Left forelimb (tissue), 1 donor: ENCODE measurements at places on chromosomes 16 and 17.

DNA sequence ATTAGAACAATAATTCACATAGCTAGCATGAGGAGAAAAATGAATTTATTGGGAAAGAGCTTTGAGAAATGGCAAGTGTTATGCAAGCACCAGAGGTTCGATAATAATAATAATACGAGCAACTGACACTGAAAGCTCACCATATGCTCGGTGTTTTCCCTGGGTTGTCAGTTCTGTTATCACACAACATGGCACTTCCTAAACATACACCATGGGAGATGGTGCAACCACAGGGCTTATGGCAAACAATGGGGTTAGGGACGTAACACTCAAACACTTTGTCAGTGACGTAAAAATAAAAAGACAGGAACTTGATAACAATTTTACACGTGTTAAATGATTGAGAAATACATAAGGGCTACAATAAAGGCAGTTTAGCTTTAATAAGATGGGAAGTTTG, 23.7 kb downstream of the OR1D5 start:
- no peak for DNase-seq

DNA sequence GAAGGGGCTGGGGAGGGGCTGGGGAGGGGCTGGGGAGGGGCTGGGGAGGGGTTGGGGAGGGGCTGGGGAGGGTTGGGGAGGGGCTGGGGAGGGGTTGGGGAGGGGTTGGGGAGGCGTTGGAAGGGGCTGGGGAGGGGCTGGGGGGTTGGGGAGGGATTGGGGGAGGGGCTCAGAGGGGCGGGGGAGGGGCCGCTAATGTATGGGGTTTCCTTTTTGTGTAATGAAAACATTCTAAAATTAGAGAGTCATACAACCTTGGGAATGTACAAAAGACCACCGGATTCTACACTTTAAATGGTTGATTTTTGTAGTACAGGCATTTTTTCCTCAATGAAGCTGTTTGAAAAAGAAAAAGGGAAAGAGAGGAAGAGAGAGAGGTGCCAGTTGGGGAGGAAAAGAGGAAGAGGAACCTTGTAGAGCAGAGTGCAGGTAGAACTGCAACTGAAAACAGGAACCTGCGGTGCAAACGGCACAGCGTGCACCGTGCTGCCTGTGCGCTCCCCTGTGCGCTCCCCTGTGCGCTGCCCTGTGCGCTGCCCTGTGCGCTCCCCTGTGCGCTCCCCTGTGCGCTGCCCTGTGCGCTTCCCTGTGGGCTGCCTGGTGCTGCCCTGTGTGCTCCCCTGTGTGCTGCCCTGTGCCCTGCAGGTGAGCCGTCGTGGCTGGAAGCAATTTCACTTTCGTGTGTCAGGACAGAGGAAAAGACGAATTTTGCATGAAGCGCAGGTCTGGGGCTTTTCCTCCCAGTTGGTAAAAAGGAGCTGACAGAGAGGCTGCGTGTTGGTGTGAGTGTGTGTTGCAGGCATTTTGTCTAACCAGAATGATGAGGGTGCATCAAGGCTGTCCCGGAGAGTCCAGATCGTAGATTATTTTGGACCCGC, 40.8 kb downstream of the METRNL start:
- DNase-seq: no peak

DNA sequence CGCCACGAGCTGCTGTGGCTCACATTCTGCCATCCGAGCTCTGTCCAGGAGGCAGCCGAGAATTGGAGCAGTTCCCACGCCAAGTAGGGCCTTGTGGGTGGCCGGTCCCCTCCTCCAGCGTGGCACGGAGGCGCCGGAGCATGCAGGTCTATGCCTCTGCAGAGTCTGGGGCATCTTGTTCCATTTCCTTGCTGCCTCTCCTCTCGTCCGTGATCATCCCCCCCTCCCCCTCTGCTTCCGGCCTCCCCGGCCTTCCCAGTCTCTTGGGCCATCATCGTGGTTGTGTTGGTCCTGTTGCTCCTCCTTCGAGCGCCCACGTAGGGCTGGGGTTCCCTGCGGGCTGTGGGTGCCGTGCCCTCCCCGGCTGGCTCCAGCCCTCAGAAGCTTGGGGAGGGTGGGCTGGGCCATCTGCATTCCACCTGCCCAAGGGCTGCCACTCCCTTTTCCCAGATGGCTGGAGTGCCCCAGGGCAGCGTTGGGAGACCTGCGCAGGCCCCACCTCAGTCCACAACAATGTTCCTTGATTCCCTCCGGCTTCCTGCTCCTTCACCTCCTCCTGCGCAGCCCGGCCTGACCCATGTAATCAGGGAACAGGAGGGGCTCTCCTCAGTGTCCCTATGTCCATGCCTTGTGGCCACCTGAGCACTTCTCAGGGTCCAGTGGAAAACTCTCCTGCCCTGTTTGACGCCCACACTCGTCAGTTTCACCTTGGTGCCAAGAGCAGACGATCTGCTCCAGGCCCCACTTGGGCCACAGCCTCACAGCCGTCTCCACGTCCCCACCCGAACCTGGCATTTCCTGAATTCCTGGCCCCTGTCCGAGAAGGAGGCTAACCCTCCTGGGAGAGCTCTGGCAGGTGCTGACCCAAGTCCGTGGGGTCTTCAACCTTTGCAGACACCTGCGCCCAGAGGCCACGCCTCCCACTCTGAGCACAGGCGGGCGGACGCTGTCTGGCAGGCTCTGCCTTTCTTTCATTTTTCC, 37.1 kb downstream of the BAIAP2 start:
- DNase-seq: no peak

DNA sequence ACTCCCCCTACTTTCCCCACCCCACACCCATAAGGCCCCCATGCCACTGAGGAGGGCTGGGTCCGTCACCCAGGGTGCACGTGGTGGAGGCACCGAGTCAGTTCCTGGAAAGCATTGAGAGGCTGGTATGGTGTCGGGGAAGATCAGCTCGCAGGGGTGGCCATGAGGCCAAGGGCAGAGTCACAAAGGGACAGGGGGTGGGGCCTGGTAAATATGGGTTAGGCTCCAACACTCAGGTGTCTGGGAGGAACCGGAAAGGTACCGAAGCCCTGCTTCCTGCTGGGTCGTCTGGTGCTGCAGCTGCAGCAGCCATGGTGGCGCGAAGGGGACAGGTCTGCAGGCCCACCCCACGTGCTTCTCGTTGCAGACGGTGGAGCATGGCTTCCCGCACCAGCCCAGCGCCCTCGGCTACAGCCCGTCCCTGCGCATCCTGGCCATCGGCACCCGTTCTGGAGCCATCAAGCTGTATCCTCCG, 30.2 kb downstream of the LLGL2 start:
- DNase-seq: no peak

DNA sequence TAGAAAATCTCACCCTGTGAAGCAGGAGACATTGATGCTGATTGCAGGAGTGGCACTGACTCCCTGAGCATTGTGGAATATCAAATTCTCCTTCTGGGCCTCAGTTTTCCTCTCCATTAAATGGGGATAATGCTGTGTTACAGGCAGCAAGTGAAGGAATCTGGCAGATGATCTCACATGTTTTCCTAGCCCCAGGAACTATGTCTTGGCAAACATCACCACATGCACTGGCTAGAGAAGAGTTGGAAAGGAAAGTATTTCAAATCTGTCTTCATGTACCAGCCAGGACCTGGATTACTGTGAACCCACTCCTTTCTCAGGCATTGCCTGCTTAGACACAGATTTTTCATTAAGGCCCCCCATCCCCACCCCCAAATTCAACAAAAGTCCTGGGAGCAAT, 13.6 kb upstream of the CCL8 start:
- no peak for DNase-seq

DNA sequence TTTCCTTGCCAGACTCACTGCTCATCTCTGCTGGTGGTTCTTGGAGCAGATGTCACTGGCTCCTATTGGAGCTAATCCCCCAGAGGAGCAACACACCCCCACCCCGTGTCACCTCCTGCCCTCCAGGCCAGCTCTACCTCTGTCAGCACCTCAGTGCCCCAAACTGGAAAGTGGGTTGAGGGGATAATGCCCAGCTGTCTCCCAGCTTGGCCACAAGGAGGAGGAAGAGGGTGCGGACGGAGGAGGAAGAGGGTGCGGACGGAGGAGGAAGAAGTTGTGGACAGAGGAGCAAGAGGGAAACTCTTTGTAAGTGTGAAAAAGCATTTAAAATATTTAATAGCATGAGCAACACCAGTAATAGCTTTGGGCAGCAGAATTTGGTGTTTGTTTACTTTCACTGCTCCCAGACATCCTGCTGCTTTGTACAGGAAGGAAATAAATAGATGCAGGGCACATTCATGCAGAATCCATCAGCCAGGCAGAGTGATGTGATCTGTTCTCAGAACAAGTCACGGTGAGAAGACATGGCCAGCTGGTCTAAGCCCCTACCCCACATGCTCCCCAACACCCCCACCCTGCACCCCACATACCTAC, 82.5 kb downstream of the C17orf67 start:
- DNase-seq: no peak

DNA sequence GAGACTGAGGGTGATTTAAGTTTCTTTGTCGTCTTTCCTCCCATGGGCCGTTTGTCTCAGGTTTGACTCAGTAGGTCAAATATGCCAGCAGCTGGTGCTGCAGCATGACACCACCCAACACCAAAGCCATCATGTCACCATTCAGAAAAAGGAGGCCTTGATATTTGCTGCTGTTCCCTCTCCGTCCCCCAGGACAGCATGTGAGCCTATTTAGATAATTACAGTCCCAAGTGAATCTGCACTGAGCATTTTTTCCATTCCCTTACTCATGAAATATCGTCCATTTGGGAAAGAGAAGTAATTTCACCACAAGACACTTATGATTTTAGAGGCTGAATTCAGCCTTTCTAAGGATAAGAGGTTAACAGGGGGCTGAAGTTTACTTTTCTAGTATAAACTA, 62.2 kb upstream of the ADORA2B start:
- DNase-seq: no peak

DNA sequence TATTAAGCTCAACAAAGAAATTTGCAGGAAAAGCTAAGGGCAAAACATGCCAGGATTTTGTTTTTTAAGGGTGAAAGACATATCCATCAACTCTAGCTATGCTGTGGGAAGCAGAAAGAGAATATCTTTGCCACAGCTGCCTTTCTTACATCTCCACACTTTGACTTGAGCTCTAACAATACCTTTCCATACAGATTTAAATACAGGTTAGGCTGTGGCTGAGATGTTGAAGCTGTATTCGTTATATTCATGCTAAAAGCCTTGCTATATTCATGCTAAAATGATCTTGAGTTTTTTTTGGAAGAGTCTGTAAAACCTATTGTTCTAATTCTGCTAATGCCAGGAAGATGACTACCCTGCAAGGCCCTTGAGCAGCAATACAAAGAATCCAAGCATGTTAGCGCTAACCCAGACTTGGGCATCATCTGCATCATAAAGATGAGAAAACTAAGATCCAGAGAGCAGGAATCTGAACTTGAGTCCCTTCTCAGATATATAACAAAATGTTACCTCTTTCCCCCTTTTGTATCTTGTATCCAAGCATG, 204.8 kb upstream of the C17orf78 start:
- DNase-seq: no peak

- peak; percentile 61 for DNase-seq
Measured at GRCh38 chr17:49580055-49580721, 4.5 kb downstream of the NXPH3 start.

- no peak for DNase-seq
Measured at GRCh38 chr17:40884708-40885512, at the start of gene KRT20. Gene KRT20 (minus strand): TSS chr17:40885242. CDS start chr17:40885185, 57 bp downstream.

DNA sequence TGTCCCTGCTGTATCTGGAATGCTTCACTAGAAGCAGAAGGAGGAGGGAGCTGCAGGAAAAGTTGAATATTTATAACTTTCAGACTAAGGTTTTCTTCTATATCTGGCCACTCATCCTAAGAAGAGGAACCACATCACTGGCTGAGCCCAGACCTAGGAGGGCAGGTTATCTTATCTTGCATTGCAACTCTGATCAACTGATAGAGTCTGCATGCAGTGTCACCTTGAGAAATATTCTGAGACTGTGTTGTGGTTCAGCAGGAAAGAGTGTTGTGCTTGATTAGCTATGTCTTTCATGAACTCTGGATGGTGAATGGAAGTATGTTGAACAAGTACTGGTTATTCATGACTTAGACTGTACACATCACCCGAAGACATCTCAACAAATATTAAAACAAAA, 460.0 kb downstream of the TOX3 start:
- no peak for DNase-seq

- no peak for DNase-seq
Measured at GRCh38 chr17:51397361-51398127, 137.2 kb downstream of the UTP18 start.

DNA sequence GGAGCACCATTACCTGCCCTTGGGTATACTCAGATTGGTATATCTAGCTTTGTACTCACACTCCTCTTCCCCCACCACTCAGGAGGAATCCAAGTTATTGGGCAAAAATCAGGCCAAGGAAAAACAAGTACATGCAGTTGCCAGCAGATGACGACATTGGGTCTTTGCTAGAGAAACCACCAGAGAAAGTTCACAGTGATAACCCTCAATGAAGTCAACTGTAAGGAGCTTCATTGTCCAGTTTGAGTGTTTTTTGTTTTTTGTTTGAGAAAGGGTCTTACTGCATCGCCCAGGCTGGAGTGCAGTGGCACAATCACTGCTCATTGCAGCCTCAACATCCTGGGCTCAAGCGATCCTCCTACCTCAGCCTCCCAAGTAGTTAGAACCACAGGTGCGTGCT, 34.6 kb upstream of the TOX3 start:
- no peak for DNase-seq

DNA sequence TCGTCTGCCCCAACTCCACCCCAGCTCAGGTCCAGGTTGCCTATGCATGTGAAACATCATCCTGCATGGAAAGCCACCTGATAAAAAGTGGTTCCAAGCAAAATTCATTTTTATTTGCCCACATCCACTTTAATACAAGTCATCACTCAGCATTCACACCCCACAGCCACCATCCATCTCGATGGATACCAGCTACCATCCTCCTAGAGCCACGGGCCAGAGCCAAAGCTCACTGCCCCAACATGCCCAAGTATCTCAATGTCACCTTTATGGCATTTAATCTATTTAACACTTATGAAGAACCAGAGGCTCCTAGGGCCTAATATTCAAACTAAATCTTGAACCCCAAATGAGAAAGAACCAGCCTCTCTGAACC, 70.5 kb downstream of the COPRS start:
- DNase-seq: no peak

- DNase-seq: no peak
Measured at GRCh38 chr16:89861648-89862047, 11.7 kb upstream of the TCF25 start.

- no peak for DNase-seq
Measured at GRCh38 chr17:29039764-29040598, 3.0 kb upstream of the PIPOX start.

DNA sequence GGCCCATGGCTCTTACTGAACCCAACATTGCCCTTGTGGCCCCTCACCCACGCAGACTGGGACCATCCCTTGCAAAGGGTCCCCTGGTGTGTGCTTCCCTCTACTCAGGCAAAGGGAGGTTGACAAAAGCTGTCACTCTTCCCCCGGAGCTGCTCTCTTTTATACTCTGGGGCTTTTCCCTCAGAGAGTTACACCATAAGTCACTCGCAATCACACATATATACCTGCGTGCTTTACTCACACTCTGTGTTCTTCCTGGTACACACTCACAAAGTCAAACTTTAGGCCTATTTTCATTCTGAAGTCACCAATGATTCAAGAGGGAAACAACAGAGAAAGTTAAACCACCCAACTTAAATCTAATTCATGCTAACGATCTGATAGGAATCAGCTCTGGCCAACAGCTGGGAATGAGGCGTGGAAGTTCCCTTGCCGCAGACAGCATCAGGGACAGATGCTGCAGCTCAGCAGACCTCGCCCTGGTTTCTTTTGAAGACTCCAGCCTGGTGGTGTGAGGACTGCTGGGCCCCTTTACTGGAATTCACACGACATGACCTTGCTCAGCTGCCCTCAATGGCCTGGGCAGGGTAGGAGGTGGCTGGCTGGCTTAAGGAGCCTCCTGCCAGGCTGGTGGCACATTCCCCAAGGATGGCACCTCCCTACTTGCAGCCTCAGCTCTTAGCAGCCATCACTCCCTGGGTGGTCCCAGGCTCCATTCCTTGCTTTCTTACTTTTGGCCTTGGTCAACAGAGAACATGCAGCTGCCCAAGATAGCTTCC, 27.3 kb downstream of the HIC1 start:
- DNase-seq: no peak
